ENCODE measurements at places on chromosomes 1 and 21.

DNA sequence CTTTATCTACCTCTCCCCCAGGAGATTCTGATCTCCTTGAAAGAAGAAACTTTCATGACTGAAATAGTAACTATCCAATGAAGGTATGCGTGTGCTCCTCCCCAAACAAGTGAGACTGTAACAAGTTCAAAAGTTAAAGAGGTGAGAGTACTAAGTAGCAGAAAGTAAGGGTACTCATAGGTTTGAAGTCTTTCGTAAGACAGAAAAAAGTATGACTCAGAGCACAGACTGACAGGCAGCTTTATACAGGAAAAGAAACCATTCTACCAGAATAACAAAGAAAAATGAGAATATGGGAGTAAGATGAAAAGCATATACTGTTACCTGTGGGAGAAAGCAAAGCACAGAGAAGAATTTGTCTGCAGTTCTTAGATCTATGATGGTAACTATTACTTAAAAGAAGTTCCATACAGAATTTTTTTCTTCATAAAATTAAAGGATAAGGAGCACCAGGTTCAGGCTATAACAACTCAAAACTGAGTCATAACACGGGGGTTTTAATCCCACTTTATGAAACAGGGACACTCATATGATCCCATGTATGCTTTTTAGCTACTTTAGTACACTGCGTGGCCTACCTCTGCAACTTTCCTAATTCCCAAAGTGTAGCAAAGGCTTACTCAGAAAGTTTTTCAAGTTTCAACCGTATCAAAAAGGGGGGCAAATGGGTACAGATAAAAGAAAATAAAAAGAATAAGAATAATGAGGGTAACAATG, 52.0 kb downstream of the FOXJ3 start:
- DNase-seq = no peak

GRCh38 chr1:206468571-206468970, 1.7 kb upstream of the IKBKE start:
- DNase-seq = no peak

GRCh38 chr1:9084906-9085305, 15.5 kb upstream of the SLC2A5 start:
- no peak for DNase-seq

GRCh38 chr1:28648008-28648473, 359 bp upstream of the RNU11 start:
- peak; percentile 76 for DNase-seq

GRCh38 chr21:38165466-38166172, 91.2 kb upstream of the KCNJ15 start:
- DNase-seq = no peak

GRCh38 chr1:8420318-8420717, 102.4 kb downstream of the SLC45A1 start:
- DNase-seq = no peak

GRCh38 chr1:10528066-10529014, 53.6 kb downstream of the PEX14 start:
- no peak for DNase-seq

DNA sequence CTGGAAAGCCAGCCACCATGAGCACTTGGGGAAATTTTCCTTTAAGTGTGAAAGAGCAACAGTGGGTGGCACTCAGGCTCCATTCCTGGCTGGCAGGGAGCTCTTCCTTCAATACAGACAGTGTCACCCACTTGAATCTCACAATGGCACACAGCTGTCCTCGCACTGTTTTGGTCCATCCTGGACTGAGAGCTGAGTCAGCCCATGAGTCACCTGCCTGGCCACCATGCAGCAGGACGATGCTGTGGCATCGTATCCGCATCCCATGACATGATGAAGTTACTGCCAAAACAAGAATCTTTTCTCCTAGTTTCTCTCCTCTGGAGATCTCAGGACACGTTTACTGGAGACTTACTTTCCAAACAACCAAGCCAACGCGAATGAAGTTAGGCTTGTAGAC, 6.0 kb downstream of the TMPRSS2 start:
- no peak for DNase-seq

DNA sequence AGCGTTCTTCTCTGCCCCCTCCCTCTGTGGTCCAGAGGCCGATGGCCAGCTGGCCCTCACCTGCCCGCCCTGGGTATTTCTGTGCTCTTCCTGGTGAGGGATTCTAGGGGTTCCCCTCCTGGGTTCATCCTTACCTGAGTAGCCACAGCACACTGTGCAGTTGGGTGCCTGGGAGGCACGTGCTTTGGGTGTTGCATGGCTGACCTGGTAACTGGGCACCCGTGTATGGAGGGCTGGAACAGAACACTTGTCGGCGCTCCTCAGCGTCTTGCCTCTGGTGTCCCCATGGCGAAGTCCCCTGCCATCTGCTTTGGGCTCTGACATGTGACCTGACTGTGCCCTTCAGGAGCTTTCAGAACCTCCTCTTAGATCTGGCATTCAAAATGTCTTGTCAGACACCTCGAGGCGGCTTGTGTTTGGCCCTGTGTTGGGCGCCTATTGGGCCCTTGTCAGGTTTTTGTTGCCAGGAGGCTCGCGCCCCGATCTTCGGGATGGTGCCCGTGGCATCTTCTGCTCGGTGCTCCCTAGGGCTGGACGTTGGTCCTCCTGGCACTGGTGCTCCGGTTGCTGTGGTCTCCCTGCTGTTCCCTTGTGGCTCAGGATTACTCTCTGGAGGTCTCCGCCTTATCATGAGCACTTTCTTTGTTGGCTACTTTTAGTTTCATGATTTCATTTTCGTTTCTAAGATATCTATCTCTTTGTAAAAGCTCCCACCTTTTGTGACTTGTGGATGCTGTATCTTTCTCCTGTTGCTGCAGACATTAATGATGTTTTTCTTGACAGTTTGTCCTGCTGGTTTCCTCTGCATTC, 28.5 kb downstream of the SKI start:
- DNase-seq = no peak

- DNase-seq = no peak
Measured at GRCh38 chr1:10288029-10288615, 77.8 kb downstream of the KIF1B start.

DNA sequence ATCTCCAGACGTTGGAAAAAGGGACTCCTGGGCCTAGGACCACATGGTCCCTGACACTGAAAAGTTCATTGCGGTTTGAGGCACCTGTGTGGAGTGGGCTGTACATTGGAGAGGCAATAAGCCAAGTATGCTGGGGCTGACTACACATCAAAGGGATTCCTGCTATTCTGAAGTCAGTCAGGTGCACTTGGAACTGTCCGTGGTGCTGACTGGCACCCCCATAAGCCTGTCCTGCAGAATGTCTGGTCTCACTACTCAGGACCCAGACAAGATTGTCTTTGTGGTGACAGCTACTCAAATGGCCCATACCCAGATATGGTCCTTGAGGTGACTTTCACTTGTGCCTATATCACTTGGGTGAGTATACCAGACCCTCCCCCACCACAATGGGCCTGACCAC, 150.6 kb downstream of the RWDD3 start:
- no peak for DNase-seq

GRCh38 chr1:65105596-65105995, 42.4 kb upstream of the AK4 start:
- DNase-seq = no peak

GRCh38 chr1:71655604-71656003, 574.8 kb upstream of the ZRANB2 start:
- no peak for DNase-seq

GRCh38 chr1:65229754-65230339, 79.5 kb upstream of the DNAJC6 start:
- DNase-seq = no peak

- no peak for DNase-seq
Measured at GRCh38 chr1:27547220-27548116, 56.5 kb downstream of the AHDC1 start.

DNA sequence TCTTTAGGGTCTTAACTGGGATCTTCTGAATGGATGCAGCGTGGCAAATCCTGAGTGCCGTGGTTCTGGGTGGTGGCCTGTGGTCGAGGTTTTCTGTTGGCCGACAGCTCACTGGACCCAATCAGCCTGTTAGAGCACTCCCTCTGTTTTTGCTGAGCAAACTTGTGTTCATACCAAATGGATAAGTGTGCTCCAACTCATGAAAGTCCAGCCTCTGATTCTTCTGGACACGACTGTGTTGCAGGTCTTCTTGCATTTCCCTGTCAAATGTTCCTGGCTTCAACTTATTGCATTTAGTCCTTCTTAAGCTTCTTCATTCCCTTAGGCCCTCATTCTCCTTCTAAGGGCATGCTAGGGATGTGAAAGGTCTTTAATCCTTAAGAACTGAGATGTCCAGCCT, 63.7 kb downstream of the AJAP1 start:
- no peak for DNase-seq

GRCh38 chr1:152866321-152866720, 6.5 kb downstream of the LCE7A start:
- no peak for DNase-seq

DNA sequence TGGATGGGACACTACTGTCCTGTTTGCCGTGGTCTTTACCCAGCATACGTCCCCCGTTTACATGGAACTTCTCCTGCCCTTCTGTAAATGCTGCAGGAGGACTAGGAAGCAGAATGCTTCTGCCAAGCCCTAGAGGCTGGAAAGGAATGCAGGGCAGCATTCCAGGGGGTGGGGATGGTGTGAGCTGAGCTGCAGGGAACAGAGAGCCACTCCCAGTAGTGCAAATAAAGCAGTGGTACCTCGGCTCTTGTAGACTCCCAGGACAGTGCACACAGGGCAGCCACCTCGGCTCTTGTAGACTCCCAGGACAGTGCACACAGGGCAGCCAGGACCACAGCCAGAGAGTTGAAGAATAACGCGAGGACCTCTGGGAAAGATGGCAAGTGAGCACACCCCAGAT, 35.4 kb downstream of the PTPRU start:
- DNase-seq = no peak

GRCh38 chr21:33831962-33832659, 83.5 kb downstream of the ATP5PO start:
- DNase-seq = no peak
